ENCODE measurements at places on chromosomes 13 and 19. TPM values are rescaled to one million over a fixed set of nuclear protein-coding genes. Genes with fewer than 3 reads are reported as not detected.
A peak's percentile ranks its signal among the peaks of the same experiment; 100 is the strongest.

Gene SIGLEC14
- polyA plus RNA-seq, result 7.1 TPM

DNA sequence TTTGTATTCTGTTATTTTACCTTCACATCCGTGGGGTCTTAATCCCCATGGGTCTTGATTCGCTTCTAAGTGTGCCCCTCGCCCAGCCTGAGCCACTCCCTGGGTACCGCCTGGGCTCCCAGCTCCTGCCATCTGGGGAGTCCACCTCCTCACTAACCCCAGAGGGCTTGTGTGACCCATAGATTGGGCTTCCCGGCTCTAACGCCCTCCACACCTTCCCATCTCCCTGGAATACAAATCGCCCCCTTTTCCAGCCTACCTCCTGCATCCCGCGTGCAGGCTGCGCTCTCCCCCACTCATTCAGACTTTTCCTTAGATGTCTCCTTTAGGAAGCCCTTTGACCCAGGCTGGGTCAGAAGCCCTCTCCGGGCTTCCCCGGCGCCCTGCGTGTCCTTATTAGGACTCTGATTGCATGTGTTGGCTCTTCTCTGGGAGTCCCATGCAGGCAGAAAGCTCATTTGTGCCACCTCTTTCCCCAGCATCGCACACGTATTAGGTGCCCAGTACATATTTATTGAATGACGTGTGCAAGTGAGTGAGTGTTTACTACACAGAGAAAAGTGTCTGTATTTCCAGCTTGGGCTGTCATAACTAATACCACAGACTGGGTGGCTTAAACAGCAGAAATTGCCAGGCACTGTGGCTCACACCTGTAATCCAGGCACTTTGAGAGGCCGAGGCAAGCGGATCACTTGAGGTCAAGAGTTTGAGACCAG lies 757 bp downstream of the CCDC124 start:
- H3K4me3 ChIP-seq, result peak overlapping the region; percentile 90
- H3K27ac ChIP-seq, result peak overlapping the region; percentile 89
- no peak for DNase-seq
- no peaks in the 10 kb centered on the region for H3K36me3 ChIP-seq
- H3K27me3 ChIP-seq, result no peaks in the 10 kb centered on the region

DNA sequence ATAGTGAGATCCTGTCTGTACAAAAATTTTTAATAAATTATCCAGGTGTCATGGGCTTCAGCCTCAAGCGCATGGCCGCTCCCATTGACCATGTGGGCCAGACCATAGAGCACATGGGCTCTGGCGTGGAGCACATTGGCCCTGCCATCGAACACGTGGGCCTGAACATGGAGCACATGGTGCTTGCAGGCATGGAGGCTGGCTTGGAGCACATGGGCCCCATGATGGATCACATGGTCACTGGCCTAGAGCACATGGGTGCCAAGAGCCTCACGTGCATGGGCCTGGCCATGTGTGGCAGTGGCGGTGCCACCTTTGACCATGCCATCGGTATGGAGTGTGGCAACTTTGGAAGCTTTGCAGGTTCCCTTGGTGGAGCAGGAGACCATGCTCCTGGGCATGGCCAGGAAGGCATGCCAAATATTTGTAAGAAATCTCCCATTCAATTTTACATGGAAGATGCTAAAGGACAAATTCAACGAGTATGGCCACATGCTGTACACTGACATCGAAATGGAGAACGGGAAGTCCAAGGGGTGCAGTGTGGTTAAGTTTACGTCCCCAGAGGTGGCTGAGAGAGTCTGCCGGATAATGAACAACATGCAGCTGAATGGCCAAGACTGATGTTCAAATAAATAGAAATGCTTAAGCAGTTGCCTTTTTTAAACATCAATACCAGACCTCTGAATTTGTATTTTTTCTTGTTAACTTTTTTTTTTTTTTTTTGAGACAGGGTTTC lies 21.3 kb upstream of the SLC1A5 start:
- no peak for DNase-seq
- H3K27me3 ChIP-seq, result no peaks in the 10 kb centered on the region
- no peaks in the 10 kb centered on the region for H3K4me1 ChIP-seq
- no peak overlapping the region for H3K4me3 ChIP-seq

GRCh38 chr13:33154911-33155310 lies 130.6 kb downstream of the STARD13 start:
- no peak for DNase-seq
- H3K4me1 ChIP-seq, result peaks cover 15% of the 10 kb centered on the region

Gene EGLN2
- polyA plus RNA-seq, result 85.2 TPM

Gene CPT1C
- polyA plus RNA-seq, result 0.20 TPM

- H3K27me3 ChIP-seq, result no peaks in the 10 kb centered on the region
- H3K36me3 ChIP-seq, result no peaks in the 10 kb centered on the region
- peaks cover 26% of the 10 kb centered on the region for H3K4me1 ChIP-seq
- peak overlapping the region; percentile 99 for H3K4me3 ChIP-seq
Measured at GRCh38 chr19:13155472-13156359, 5.5 kb downstream of the IER2 start.

DNA sequence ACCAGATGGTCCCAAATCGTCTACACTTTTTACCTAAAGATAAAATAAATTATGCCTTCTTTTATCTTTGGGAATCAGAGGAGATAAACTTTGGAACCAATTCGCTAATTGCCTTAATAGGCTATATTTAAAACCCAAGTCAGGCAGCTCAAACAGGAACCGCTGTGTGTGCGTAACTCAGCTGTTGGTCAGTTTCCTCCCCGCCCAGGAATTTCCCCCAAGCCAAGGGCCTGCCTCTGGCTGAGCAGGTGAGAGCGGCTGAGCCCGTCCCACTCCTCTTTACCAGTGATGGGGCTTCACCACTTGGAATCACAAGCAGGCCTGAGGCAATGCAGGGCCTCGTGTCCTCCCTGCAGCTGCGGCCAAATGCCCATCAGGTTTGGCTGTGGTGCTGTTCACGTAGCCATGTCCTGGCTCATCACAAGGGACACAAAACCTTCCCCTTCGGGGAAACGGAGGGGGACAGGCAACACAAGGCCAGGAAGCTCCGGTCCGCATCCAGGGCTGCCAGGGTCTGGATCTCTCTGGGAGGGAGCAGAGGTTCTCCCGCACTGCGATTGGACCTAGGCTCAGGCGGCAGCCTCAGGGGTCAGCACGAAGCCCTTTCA lies 503 bp upstream of the SLC7A9 start:
- no peak overlapping the region for H3K27ac ChIP-seq
- no peaks in the 10 kb centered on the region for H3K4me1 ChIP-seq
- H3K4me3 ChIP-seq, result no peak overlapping the region

GRCh38 chr19:6664916-6665315 lies 5.0 kb downstream of the TNFSF14 start:
- no peaks in the 10 kb centered on the region for H3K27me3 ChIP-seq
- no peak for DNase-seq
- peaks cover 8% of the 10 kb centered on the region for H3K36me3 ChIP-seq
- no peak overlapping the region for H3K27ac ChIP-seq

GRCh38 chr13:61648547-61648946 lies 232.9 kb upstream of the PCDH20 start:
- H3K4me3 ChIP-seq, result no peak overlapping the region
- no peaks in the 10 kb centered on the region for H3K4me1 ChIP-seq
- H3K27ac ChIP-seq, result no peak overlapping the region
- DNase-seq, result no peak
- H3K36me3 ChIP-seq, result no peaks in the 10 kb centered on the region
- no peaks in the 10 kb centered on the region for H3K27me3 ChIP-seq

- no peaks in the 10 kb centered on the region for H3K27me3 ChIP-seq
- DNase-seq, result no peak
- H3K27ac ChIP-seq, result no peak overlapping the region
Measured at GRCh38 chr13:109370496-109370895, 415.9 kb downstream of the IRS2 start.

- H3K4me1 ChIP-seq, result peaks cover 9% of the 10 kb centered on the region
- no peak for DNase-seq
- no peak overlapping the region for H3K4me3 ChIP-seq
- no peak overlapping the region for H3K27ac ChIP-seq
- H3K27me3 ChIP-seq, result no peaks in the 10 kb centered on the region
- no peaks in the 10 kb centered on the region for H3K36me3 ChIP-seq
Measured at GRCh38 chr13:108919036-108919907, 289.9 kb downstream of the MYO16 start.

- no peak overlapping the region for H3K27ac ChIP-seq
- no peaks in the 10 kb centered on the region for H3K4me1 ChIP-seq
- no peak overlapping the region for H3K4me3 ChIP-seq
- no peaks in the 10 kb centered on the region for H3K27me3 ChIP-seq
- H3K36me3 ChIP-seq, result no peaks in the 10 kb centered on the region
Measured at GRCh38 chr19:4295972-4296771, 6.0 kb downstream of the TMIGD2 start.

DNA sequence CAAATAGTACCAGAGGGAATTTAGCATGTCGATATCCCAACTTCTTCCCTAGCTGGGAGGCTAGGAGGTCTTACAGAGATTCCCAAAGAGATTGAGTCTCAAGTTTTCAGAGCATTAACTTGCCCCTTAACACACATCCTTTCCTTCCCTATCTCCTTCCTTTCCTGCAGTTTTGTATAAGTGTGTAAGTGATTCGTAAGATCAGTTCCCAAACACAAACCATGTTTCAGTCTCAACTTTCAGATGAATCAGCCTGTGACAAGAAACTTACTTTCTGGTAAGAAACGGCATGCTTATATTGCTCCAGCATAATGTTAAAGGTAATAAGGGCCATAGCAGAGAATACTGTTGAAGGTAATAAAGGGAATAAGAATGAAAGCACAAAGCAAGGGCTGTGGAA lies 472.2 kb downstream of the LIG4 start:
- H3K27me3 ChIP-seq, result no peaks in the 10 kb centered on the region
- no peak overlapping the region for H3K4me3 ChIP-seq
- no peaks in the 10 kb centered on the region for H3K36me3 ChIP-seq
- H3K27ac ChIP-seq, result no peak overlapping the region
- H3K4me1 ChIP-seq, result no peaks in the 10 kb centered on the region

GRCh38 chr19:7505682-7506384 lies 10.1 kb upstream of the ZNF358 start:
- H3K36me3 ChIP-seq, result no peaks in the 10 kb centered on the region
- DNase-seq, result no peak
- no peak overlapping the region for H3K4me3 ChIP-seq

Gene ACER1
- not detected for polyA plus RNA-seq

DNA sequence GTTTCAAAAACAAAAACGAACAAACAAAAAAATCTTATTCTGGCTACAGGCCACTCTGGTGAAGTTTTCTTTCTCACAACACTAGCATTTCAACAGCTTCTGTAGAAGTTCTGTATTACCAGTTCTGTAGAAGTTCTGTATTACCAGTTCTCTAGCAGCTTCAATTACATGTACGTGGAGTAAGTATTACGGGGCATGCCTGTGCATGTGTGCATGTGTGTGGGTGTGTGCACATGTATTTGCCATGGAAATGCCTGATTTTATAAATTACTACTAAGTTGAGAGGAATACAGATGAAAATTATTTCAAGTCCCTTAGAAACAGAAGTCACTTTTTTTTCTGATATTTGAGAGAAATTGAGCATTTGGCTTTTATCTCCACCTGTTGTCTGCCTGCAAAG lies 414.2 kb downstream of the FOXO1 start:
- no peaks in the 10 kb centered on the region for H3K36me3 ChIP-seq
- no peak overlapping the region for H3K27ac ChIP-seq
- H3K27me3 ChIP-seq, result no peaks in the 10 kb centered on the region

GRCh38 chr13:79671420-79671819 lies 190.5 kb downstream of the NDFIP2 start:
- no peaks in the 10 kb centered on the region for H3K36me3 ChIP-seq
- no peaks in the 10 kb centered on the region for H3K4me1 ChIP-seq
- no peak overlapping the region for H3K4me3 ChIP-seq
- no peak overlapping the region for H3K27ac ChIP-seq

DNA sequence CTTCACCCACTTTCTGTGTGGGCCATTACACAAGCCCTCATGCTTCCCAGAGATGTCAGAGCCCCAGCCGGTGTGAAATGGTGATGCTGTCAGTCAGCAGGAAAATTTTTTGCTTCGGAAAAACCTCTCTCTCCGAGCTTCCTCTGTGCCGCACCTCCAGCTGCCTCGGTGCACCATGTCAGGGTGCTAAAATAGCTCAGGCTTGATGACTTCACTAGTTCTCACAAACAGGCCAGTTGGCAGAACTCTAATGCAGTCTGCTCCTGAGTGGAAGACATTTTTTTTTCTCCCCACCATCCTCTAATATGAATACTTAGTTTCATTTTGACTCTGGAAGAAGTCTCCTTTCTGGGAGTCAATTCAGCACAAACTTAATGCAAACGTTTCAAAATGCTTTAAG lies 71.3 kb downstream of the KLF12 start:
- peaks cover 27% of the 10 kb centered on the region for H3K4me1 ChIP-seq
- no peaks in the 10 kb centered on the region for H3K27me3 ChIP-seq
- peak overlapping the region; percentile 59 for H3K4me3 ChIP-seq
- H3K36me3 ChIP-seq, result no peaks in the 10 kb centered on the region
- H3K27ac ChIP-seq, result peak overlapping the region; percentile 75

DNA sequence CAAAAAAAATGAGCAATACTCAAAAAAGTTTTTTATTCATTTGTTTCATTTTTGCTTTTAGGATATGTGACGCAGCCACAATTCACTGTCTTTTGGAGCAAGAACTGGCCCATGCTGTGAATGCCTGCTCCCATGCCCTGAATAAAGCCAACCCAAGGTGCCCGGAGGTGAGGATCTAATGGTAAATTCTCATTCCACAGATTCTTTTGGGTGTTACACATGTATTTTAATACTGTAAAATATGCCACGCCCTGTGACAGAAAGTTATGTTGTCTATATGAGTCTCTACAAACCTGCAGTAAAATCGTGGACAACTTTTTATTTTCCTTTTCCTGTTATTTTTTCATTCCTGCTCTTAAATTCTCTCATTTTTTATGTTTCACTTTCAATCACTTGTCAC lies 57.5 kb upstream of the AKAP11 start:
- no peaks in the 10 kb centered on the region for H3K27me3 ChIP-seq
- H3K36me3 ChIP-seq, result peaks cover 10% of the 10 kb centered on the region
- H3K4me3 ChIP-seq, result no peak overlapping the region
- H3K4me1 ChIP-seq, result no peaks in the 10 kb centered on the region
- no peak for DNase-seq

Gene FREM2
- 0.03 TPM for polyA plus RNA-seq

GRCh38 chr19:19451429-19452242 lies 46.2 kb downstream of the GATAD2A start:
- peak overlapping the region; percentile 50 for H3K27ac ChIP-seq
- DNase-seq, result peak; percentile 68
- no peak overlapping the region for H3K4me3 ChIP-seq

Gene SLC10A2
- polyA plus RNA-seq, result not detected

GRCh38 chr19:7665076-7665475 lies 3.8 kb upstream of the RETN start:
- no peak for DNase-seq
- H3K27ac ChIP-seq, result no peak overlapping the region
- no peaks in the 10 kb centered on the region for H3K4me1 ChIP-seq

DNA sequence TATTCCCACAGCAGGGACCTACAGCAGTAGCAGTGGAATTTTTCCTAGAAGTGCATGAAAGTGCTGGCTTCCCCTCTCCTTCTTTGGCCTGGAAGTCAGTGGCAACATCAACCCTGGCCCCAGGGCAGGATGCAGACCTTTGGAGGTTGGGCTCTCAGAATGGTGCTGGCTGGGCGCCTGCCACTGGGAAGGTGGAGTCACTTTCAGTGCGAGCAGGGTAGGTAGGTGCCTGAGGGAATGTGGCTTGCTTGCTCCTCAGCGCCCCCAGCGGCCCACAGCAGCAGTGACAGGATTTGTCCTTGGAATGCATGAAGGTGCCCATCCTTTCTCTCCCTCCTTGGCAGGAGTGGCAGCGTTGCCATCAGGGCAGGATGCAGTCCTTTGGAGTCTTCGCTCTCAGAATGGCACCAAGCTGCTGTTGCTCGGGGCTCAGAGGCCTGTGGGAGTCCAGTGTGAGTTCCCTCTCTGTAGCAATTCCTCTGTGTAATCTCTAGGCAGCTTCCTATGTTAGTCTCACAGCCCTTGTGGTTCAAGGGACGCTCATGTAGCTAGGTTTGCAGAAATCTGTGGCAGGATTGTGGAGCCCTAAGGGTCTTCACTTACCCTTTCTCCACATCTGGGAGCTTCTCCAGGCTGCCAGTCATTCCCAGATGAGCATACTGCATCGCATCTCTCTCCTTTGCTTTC lies 354.4 kb upstream of the DACH1 start:
- H3K36me3 ChIP-seq, result no peaks in the 10 kb centered on the region
- H3K4me3 ChIP-seq, result no peak overlapping the region
- H3K27me3 ChIP-seq, result no peaks in the 10 kb centered on the region
- no peak for DNase-seq
